ENCODE measurements at places on chromosomes 12 and 14.

GRCh38 chr12:125001636-125002035 lies 8.2 kb downstream of the BRI3BP start:
- no peak for DNase-seq

- DNase-seq: no peak
Measured at GRCh38 chr12:114396869-114397719, 8.8 kb downstream of the TBX5 start.

DNA sequence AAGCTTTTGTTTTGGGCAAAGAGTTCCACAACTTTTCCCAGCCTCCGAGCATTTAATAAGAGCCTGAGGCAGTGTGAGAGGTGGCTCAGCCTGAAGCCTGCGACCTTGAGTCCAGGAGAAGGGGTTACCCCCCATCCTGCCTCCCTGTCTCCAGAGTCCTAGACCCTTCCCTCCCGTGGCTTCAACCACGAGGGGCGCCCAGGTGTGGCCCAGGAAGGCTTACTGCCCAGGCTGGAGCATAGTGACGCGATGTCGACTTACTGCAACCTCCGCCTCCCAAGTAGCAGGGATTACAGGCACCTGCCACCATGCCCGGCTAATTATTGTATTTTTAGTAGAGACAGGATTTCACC lies 641 bp downstream of the LRRC43 start:
- no peak for DNase-seq

- DNase-seq: no peak
Measured at GRCh38 chr12:98371419-98371818, 144.0 kb upstream of the TMPO start.

- DNase-seq: no peak
Measured at GRCh38 chr12:131833896-131834641, 5.9 kb downstream of the MMP17 start.

GRCh38 chr12:23699031-23699430 lies 250.4 kb downstream of the SOX5 start:
- no peak for DNase-seq

DNA sequence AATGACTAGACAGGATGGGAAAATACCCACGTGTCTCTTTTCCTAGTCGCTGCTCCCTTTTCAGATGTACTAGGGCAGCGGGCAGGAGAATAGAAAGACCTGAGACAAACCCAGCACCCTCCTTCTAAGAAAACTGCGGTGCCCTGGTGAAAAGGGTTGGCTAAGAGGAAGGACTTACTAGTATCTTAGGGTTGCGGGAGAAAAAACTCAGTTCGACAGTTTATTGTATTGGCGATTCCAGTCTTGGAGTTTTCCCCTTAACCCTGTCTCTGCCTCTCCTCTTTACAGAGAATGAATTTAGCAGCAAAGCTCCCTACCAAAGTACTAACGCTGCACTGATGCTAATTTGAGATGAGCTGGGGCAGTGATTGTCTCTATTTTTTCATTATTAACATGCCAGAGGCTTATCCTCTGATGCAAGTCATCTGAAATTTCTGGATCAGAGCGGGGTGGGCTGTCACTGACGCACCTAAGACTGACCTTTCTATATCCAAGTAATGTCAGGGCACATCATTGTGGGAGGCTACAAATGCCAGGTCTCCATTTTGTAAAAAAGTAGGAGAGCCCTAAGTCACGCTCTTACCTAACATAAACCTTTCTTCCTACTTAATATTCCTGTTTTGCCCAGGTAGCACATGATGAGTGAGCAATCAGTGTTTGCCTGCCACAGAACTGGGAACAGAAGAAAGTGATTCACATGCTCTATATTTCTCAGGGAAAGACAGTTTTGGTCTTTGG lies 916 bp upstream of the PAWR start:
- DNase-seq: no peak

GRCh38 chr12:113867258-113867657 lies 98.9 kb downstream of the RBM19 start:
- DNase-seq: no peak

GRCh38 chr12:92213166-92213565 lies 67.5 kb upstream of the BTG1 start:
- DNase-seq: no peak

- no peak for DNase-seq
Measured at GRCh38 chr12:109202770-109203169, 86.4 kb downstream of the ACACB start.

GRCh38 chr12:33587784-33588712 lies 148.4 kb upstream of the SYT10 start:
- no peak for DNase-seq

- DNase-seq: no peak
Measured at GRCh38 chr12:121595520-121595919, 14.7 kb upstream of the KDM2B start.

GRCh38 chr14:95667249-95667693 lies 19.0 kb upstream of the TCL1B start:
- no peak for DNase-seq

- DNase-seq: no peak
Measured at GRCh38 chr14:54735424-54735823, 167.2 kb downstream of the GCH1 start.

- DNase-seq: no peak
Measured at GRCh38 chr12:127888943-127889719, 377.8 kb upstream of the TMEM132C start.
